ENCODE measurements at places on chromosomes 2 and 18.

DNA sequence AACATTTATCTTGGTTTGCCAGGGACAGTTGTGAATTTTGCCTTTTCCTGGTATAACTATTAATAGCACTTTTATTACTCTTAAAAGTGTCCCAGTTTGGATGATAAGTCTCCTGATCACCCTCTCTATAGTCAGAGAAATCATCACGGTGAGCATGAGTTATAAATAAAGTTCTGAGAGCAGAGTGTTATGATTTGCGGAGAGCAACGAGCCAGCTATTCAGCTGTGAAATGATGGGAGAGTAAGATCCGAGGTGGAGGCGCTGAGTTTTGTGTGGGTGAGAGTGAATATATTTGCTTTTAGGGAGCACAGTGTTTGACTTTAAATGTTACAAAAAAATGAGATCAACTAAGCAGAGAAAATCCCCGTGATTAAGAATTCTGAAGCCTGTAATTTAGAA, 179.6 kb downstream of the DSC3 start:
- DNase-seq, result no peak

- peak; percentile 20 for DNase-seq
Measured at GRCh38 chr18:49980896-49981295, 167.6 kb upstream of the ACAA2 start.

DNA sequence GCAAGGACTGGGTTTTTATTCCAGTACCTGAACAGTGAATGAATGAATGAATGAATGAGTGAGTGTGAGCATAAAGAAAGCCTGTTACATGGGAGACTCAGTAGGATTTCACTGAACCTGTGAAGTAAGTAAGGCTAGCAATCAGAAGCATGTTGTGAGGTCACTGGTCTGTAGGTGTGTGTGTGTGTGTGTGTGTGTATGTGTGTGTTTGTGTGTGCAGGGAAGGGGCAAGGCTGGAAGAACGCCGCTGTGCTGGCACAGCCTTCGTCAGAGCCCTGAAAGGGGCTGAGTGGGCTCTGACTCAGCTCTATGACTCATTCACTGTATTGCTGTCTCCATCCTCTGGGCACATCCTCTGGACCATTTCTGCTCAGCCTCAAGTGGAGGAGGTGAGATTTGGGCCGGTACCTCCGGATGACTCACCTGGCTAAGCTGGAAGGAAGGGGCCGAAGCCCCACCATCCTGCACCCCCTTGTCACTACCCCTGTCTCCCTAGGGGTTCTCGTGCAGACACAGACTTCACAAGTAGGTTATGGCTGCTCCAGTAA, 51.4 kb upstream of the MRPL33 start:
- no peak for DNase-seq

GRCh38 chr2:177147093-177147694, 65.4 kb upstream of the HNRNPA3 start:
- DNase-seq, result peak; percentile 86

DNA sequence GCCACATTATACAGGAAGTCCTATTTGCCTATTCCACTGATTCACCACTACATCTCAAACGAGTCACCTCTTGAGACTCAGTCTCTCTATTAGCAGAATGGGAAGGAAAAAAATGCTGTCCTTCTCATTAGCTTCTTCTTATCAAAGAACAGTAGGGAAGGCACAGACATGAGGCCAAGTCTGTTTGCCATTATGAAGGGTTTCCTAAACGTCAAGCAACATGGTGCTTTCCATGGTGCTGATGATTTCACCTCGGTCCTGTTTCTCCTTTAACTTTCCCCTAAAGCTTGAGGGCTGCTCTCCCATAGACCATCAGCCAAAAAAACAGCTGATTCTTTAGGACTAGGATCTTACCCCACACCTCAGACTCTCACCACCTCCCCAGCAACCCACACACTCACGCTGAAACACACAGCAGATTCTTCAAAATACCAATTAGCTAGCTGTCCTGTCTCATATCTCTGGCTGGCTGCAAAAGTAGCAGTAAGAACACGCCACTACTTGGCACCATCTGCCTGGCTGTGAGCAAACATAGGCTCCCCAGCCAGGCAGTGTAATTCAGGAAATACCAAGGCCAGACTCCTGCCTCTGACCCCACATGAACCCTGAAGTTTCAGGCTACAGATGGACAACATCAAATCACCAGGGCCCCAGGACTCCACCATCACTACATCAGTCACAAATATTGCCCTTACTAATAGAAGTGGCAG, 30.5 kb downstream of the GALNT14 start:
- peak; percentile 29 for DNase-seq

DNA sequence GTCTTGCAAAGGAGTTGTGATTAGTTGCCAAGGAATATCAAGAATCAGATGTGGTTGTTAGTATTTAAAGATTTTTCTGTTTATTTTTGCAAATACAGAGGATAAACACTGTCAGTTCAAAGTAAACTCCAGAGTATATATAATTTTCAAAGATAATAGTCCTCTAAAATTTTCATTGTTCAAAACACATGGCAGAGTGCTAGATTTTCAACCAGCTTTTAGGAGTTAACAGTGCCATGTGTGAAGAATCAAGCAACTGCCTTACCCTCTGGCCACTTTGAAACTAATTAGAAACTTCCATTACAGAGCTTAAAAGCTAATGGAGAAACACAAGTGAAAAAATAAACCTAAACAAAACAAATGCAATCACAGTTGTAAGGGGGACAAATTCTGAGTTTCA, 1605.6 kb upstream of the ZEB2 start:
- DNase-seq, result no peak

- peak; percentile 32 for DNase-seq
Measured at GRCh38 chr2:46873604-46874068, 42.0 kb downstream of the MCFD2 start.

DNA sequence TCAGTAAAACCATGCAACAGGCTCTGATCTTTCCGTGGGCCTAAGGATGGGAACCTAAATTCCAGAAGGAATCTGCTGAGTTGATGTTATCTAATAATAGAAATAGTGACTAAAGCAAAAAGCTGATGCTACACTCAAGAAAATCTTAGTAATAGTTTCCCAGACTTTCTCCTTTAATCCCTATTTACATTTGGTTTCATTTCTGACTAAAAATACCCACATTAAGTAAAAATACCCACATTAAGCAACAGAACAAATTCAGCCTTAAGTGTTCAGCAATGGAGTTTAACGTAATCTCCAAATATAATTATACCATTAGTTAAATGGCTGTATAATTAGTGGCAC, 50.3 kb downstream of the CCBE1 start:
- DNase-seq, result no peak

- no peak for DNase-seq
Measured at GRCh38 chr2:44285174-44285573, 9.9 kb downstream of the SLC3A1 start.

GRCh38 chr2:65727816-65728215, 295.4 kb upstream of the SPRED2 start:
- peak; percentile 25 for DNase-seq

- DNase-seq, result peak; percentile 79
Measured at GRCh38 chr2:174344716-174345461, 10.1 kb downstream of the SP9 start.

GRCh38 chr2:71670430-71670795, 217.1 kb downstream of the DYSF start:
- no peak for DNase-seq

- DNase-seq, result no peak
Measured at GRCh38 chr18:23593720-23594119, 7.4 kb upstream of the NPC1 start.

DNA sequence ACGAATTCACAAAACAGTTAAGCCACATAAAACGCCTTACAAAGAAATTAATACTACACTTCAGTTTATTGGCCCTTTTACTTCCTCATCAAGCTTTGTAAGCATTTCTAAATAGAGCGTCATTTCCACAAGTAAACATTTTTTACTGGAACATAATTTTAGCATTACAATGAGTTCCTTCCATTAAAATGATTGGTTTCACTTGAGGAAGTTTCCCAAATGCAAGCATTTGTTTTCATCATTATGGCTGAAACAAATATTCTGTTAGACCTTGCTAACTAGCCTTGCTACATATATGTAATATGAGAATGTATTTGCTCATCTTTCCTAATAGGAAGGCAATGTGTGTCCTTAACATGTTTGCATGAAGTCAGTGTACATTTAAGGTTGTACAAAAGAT, 579.1 kb downstream of the IRS1 start:
- DNase-seq, result no peak

DNA sequence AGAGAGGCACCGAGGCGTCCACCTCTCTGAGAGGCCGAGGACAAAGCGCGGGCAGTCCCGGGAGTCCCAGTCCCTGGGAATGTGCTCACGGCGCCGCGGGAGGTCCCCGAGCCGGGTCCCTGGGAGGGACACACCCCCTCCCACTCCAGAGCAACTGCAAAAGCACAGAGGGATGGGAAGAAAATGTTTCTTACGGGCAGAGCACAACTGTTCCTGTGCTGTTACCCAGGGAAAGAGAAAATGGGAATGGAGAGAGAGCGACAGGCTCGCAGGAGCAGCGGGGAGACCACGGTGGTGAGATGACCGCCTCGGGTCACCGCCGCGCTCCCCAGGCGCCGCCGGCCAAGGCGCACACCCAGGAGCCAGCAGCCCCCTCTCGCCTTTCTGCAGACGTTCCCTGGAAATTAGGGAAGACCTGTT, 1.2 kb upstream of the BCL11A start:
- peak; percentile 80 for DNase-seq

- no peak for DNase-seq
Measured at GRCh38 chr18:62663731-62664336, 51.5 kb upstream of the PHLPP1 start.

DNA sequence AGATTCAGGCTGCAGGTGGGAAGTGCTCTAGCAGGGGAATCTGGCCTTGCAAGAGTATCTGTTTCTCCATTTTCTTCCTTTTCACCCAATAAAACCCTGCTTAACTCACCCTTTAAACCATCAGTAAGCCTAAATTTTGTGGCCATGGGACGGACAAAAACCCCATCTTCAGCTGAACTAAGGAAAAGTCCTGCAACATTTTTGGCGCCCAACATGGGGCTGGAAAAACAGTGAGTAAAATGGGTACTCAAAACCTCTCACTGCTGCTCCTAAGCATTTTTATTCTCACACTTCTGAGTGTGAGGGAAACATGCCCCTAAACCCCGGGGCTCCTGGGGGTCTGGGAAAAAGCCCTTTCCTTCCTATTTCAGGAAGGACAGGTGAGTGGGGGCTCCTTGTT, 414.3 kb downstream of the ZNF804A start:
- DNase-seq, result peak; percentile 4

DNA sequence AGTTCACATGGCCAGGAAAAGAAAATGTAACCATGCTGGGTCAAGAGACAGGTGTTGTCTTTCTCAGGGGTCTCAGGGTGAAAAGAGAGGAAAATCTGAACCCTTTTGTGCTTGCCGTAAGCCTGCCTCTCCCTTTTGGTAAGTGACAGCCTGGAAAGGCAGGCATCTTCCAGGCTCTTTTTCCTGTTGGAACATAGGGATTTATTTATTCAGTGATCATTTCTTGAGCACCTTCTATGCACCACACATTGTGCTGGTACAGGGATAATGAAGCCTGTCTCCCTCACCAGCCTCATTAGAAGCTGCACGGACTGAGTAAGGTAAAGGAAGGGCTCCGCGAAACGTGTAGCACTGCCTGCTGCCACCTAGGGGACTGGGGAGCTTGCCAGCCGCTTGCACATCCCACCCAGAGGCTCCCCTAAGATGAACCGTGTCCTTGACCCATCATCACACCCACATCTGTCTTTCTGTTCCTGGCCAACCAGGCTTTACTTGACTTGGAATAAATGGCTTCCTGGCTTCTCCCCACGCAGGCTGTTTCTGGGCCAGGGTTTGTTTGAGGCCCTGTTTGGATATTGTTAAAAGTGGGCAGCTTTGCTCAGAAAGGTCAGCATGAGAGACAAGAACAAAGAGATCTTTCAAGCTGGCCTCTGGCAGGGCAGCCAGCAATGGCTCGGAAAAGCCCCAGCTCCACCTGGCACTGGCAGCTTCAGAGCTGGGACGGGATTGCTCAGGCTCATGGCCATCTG, 73.3 kb upstream of the MCFD2 start:
- DNase-seq, result peak; percentile 64

- no peak for DNase-seq
Measured at GRCh38 chr18:9055185-9055584, 47.3 kb upstream of the NDUFV2 start.

DNA sequence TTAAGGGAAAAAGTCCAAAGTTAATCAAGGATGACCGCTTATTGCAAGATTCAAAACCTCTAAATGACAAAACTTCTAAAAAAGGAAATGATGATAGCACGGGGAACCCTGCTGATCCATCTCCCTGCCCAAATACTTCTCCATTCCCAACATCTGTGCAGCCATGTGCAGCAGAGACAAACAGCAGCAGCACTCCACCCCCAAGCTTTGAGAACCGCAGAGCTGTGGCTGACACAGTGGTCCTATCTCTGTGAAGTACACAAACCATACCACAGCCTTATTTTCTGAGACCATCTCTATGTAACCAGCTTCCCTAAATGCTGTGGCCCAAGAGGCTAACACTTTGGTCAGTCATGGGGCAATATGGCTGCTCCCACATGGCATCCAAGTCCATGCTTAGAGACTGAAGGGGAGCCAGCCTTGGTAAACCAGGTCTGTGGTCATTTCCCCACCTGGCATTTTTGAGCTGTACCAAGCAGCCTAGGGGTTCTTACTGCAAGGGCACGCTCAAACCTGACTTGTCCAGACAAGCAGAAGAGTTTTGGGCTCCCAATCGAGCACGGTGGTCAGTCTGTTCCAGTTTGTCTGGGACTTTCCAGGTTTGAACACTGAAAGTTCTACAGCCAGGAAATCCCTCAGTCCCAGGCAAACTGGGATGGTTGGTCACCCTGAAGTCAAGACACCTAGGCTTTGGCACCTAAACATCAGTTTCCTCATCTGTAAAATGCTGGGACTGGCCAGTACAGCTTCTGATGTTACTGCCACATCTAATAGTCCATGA, 17.1 kb upstream of the NFE2L2 start:
- no peak for DNase-seq

- DNase-seq, result no peak
Measured at GRCh38 chr2:98901291-98901690, 34.7 kb downstream of the CRACDL start.

GRCh38 chr2:165068487-165068757, 113.1 kb upstream of the SLC38A11 start:
- no peak for DNase-seq

GRCh38 chr2:95166065-95166763, 605 bp downstream of the ZNF2 start:
- no peak for DNase-seq

DNA sequence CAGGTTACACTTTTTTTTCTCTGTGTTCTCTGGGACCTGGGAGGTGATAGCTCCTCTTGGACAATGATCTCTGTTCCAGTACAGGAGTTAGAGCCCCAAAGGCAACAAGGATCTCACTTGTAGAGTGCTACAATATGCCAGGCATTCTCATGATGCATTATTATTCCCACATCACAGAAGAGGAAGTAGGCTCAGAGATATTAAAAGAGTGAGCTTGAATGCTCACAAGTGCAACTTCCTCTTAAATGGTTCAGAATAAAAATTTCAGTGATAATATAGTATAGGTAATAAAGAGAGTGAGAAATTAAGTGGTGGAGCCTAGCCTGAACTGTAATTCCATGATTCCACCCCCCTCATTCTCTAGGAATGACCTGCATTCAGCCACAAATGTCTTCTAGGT, 21.4 kb downstream of the POLE4 start:
- DNase-seq, result no peak
